DMS153 (cell line): ENCODE measurements at places on chromosomes 12 and 14.
A peak's percentile ranks its signal among the peaks of the same experiment; 100 is the strongest.

DNA sequence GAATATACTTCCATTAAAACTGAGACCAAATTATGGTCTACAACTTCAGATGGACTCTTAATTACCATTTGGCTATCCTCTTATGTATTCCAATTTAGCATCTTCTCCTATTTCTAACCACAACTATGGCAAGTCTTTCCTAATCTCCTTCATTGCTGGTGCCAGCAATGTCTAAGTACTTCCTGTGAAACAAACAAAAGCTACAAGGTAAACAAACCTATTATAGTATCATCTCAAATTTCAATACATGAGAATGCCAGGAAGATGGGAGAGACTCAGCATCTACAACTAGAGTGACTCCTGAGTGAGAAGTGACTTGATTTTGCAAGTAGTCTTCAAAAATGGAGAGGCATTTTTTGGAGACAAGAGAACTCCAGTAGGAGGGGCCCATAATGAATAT, 202.9 kb upstream of the ATXN7L3B start:
- DNase-seq, result peak; percentile 17

DNA sequence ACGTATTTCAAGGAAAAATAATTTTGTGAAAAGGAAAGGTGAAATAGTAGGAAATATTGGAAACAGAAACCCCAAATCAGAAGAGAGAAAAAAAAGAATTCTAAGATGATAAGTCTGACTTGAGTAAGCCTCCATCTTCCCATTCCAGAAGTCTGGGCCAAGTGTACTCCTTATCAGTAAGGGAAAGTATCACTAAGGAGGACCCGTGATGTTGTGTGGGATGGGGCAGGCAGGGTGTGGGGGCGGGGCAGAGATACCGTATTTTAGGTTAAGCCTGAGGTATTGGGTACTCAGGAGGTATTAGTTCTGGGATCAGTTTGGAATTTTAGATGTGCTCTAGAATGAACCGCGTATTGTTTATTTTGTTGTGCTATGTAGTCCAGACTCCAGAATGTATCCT, 33.8 kb upstream of the PSMA6 start:
- no peak for DNase-seq

DNA sequence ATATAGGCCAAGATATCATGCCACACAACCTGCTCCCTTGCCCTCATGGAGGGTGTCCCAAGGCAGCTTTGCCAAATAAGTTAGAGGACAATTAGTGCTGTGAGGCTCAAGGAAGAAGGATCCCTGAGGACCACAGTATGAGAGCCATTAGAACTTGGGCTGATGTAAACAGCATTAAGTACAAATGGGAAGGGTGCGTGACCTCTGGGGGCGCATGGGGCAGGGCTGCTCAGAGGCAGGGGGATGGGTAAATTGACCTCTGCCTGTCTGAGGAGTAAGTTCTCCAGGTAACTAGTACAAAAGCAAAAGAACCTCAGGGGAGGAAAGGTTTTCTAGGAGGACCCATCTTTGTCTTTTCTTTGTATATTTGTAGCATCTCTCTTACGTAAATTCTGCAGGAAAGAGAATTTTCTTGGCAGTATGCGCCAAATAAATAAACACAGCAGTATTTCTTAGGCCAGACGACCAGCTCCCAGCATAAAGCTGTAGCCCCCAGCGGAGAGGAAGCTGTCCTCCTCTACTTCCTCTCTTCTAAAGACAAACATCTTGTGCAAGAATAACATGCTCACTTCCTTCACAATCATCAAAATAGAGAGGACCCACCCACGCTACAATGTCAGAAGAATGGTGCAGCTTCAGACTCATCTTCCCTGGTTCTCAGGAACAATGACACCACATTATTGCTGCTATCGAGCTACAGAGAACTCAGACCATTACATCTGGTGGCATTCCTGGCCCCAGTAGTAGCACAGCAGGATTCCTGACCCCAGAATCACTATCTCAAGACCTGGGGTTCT, 16.4 kb upstream of the VWF start:
- DNase-seq, result no peak

- DNase-seq, result peak; percentile 45
These were observed 770.7 kb upstream of the TMEM132C start for GRCh38 chr12:127496255-127496654.

DNA sequence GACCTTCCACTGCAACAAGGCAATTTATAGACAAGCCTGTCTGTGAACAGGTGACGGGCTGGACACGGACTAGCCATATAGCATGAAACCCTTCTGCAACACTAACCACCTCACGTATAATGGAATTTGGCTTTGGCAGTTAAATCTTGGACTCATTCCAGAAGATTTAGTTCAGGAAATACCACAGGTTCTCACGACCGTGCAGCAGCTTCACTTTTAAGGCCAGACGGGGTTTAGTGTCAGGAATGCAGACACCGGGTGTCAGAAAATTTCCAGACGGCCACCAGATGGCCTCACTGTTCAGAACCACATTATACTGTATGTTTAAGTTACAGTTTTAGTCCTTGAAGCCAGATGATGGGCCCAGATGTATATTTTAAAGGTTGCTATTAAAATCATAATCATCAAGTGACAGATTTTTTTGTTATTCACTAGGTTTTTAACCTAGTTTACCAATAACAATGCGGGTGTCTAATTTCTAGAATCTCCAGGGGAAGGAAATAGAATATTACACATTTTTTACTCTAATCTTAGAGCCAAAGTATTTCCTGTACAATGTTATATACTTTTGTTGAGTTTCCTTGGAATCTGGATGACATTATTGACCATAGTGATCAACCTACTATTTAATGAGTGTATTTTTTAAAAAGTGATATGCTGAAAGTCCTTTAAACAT, 90.5 kb upstream of the TMPO start:
- peak; percentile 47 for DNase-seq

- DNase-seq, result peak; percentile 43
These were observed 67.2 kb downstream of the RIC8B start for GRCh38 chr12:106841510-106842302.

GRCh38 chr14:49623941-49624839, 3.6 kb downstream of the MGAT2 start:
- no peak for DNase-seq

DNA sequence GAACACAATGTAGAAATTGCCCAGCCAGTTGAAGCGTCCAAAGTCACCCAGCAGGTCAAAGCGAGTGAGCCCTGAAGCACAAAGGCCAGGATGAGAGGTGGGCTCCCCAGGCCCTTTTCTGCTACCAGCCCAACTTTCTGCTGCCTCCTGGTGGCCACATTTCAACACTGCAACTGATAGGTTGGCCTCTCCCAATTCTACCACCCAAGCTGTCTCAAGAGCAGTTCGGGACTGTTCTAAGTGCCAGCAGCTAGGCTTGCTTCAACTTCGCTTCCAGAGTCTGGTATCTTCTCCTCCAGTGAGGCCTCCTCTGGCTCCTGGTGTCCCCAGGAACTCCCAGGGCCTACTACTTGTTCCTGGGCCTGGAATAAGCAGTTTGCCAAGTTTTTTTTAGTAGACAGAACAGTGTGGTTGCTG, 3.4 kb upstream of the DHH start:
- DNase-seq, result no peak

GRCh38 chr12:50677858-50678257, 86.0 kb upstream of the ATF1 start:
- DNase-seq, result no peak

- DNase-seq, result no peak
These were observed 158.1 kb downstream of the ATP23 start for GRCh38 chr12:58099476-58099875.

DNA sequence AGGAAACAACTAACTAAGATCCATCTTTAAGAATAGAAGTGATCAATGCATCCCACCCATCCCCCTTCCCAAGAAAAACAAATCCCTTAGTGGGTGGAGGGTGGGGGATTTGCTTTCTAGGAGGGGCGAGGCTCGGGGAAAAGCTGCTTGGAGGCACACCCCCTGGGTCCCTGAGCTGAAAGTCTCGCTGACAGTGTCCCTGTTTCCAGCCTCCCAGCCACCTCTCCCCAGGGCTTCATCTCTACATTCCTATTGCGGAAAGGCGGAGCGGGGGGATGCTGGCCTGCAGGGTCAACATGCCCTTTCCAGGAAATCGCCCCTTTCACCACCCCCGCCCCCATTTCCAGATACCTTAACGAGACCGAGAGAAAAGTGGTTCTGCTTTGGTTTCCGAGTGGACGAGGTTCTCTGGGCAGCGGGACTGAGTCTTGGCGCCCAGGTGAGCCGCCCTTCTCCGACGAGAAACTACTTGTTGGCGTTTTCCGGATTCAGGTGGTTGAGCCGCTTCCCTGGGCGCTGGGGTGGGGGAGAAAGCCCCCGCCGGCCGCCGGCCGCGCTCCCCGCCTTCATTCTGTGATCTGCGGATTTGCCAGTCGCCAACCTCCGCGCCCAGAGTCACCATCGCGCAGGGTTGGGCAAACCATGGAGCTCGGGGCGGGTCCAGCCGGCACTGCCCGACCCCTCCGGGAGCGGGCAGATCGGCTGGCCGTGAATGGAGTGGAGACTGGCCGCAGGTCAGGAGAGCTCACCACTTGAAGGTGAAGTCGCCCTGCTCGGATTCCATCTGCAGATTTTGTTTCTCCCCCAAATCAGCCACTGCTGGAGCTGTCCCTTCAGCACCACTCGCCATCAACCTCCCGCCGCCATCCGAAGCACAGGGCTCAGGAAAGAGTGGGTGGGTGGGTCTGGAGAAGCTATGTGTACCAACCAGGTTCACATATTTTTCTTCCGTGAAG, 505 bp downstream of the KCNC2 start:
- no peak for DNase-seq

GRCh38 chr12:15662303-15662980, 126.7 kb downstream of the EPS8 start:
- no peak for DNase-seq

- no peak for DNase-seq
These were observed 452.5 kb downstream of the FUT8 start for GRCh38 chr14:65864984-65865383.

DNA sequence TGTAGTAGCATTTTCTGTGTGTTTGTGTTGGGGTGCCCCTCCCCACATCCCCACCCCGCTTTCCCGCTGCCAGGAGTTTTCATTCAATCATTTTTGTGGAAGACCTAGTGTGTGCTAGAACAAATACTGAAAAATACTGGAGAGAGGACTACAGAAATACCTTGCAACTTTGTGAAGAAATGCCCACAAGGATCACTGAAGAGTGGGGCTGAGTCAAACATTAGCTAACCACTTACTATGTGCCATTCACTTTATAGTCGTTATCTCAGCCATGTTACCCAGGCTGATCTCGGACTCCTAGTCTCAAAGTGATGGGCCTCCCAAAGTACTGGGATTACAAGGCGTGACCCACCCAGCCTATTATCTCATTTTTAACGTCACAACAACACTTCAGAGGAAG, 559 bp upstream of the LMBR1L start:
- DNase-seq, result no peak

GRCh38 chr12:30384976-30385375, 310.7 kb downstream of the IPO8 start:
- no peak for DNase-seq

DNA sequence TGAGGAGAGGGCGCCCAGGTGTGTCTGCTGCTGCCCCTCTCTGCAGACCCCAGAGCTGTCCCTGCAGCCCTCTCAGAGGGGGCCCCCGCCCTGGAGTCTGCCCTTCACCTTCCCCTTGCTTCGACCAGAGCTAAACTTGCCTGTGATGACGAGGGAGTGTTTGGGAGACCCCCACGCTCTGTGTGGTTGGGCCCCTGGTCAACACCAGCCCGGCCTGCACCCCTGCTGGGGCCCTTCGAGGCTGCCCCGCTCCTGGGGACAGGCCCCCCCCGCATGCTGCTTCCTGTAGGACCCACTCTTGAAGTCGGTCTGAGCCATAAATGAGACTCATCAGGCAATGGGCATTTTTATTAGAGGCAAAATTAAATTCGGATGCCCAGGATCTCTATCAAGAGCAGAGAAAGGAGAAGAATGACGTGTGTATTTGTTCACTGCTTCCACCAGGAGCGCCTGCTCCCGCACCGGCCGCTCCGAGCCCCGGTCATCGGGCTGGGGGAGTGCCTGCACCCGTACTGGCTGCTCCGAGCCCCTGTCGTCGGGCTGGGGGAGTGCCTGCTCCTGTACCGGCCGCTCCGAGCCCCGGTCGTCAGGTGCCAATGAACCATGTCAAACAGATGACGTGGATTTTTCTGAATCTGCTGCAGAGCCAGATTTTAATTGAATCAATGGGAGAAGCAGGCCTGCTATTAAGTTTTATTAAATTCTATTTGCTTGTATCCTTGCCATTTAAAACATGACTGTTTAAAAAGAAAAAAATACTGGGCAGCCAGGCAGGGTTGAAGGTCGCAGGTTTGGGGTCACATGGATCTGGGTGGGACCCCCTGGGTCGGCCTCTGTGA, 47.7 kb downstream of the NOC4L start:
- DNase-seq, result no peak

DNA sequence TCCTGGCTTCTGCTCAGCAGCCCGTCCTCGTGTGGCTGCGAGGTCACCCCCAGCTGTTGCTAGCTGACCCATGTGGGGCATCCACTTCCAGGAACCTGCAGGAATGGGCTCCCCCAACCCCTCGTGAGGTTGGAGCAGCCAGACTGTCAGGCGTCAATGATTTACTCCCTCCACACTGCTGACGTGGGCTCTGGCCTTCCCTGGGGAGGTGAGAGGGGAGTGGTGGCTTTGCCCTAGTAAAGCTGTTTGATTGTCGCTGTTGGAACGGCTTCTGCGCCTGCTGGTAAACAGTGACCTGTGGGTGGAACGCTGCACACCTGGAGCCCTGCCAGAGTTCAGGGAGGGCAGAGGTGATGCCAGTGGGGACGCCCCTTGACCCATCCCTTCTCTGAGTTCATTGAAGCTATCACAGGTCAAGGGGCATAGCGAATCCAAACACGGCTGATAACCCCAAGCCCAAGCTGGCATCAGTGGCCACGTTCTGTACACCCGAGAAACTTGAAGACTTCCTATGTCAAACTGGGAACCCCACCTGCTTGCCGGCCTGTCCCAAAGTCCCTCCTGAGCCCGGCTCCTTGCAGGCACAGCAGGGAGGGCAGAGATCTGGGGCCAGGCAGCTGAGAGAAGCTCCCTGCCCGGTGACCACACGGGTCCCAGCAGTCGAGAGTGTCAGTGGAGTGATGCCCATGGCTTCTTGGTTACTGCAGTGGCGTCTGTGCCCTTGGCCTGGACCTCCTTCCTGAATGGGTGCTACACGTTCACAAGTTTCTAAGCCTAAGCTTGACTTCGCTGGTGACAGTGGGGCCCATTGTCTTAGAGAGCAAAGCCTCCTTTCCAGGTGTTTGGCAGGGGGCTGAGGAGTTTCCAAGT, 2.7 kb downstream of the ASPG start:
- DNase-seq, result no peak
